Suppressor macrophage treated with lipopolysaccharide for 1 hour (primary cell): ENCODE measurements at places on chromosomes 6 and 20.

GRCh38 chr20:61185841-61186601 lies 66.0 kb upstream of the CDH4 start:
- no peak for DNase-seq

DNA sequence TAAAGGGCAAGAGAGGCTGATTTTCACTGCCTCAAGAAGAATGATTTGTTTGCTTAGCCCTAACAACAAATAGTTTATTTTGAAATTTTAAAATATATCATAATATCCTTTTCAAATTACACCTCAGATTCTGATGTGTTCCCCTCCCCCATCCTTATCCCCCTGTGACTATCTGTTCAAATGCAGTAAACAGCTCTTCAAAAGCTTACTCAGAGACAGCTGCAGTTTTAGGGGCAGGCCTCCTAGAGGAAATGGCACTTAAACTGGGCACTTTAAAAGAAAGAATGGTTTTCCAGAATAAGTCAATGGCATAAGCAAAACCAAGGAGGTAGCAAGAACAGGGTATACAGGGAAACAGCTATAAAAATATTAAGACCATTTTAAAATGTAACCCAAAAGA lies 118.6 kb upstream of the UST start:
- no peak for DNase-seq

- DNase-seq: no peak
These were observed 186.6 kb downstream of the LY86 start for GRCh38 chr6:6775074-6775473.

DNA sequence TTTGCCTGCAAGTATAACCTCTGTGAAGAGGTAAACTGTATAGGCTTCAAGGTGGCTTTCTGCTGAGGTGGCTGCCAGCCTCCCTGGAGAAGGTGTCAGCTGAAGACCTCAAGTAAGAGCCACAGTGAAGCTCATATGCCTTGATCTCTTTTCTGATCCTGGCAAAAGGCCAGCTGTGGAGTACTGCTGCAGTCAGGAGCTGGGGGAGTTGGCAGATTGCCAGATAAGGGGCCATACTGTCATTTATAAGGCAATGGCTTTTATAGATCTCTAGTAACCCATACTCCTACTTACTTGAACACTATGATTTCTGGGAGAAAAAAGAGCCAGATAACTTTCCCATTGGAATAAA lies 8.8 kb upstream of the CEP85L start:
- DNase-seq: no peak

DNA sequence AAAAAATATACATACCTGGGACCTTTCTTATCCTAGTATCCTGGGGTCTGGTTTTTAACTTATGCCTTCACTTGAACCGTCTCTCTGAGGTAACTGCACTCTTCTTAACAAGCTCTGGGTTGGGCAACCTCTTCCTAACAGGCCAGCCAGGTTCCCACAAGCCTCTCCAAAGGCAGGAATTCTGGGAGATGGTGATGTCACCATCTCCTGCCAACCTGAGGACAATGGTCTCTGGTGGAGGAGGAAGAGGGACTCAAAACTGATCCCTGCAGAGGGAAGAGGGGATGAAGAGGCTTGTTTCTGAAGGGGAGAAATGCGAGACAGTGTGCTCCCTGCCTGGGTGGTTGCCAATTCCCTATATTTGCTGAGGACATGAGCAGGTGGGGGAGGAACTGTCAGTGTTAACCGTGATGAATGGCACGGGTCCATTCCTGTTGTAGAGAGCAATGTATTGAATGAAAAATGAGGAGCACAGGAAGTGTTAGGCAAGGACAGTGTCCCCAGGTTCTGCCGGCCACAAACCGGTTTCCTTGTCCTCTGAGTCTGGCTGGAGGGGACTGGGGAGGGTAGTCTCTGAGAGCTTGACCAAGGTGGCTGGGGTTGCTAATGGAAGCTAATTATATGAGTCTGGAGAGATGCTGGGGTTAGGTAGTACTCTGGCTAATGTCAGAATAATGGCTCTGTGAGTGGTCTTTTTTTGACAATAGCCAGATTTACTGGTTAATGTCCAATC lies 95.5 kb downstream of the KCNB1 start:
- DNase-seq: no peak

DNA sequence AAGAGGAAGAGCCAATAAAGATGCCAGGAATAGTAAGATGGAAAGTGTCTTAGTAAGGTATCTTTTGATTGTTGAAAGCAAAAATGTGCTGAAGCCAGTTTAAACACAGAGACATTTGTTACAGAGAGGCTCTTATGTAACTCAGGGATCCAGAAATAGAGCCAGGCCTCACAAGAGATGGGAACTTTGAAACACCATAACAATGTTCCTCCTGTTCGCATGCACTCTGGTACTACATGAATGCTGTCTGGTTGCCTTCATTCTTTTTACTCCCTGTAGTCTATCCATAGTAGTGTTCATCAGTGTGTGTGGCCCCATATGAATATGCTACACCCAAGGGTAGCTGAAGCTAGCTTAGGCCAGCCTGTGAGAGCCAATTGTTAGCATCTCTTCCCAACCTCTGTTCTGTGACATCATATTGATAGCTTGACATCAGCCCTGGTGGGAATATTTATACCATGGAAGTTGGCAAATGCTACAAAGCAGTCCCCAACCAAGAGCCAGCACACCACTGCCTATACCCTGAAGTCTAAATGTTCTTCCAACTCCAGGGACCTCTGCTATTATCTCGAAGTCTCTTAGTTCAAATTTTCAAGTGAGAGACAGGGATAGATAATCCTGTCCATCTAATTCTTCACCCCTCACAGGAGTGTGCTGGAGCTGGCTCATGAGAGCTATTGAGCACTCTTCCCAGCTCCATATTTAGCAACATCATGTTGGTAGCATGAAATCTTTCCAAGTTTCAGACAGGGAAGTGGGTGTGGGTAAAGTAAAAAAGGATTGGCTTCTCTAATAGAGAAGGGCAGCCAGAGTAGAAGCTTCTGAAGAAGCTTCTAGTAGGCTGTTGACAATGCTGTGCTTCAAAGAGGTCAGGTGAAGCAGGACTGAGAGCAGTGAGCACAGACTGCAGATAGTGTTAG lies 7.0 kb downstream of the NDUFAF5 start:
- no peak for DNase-seq

DNA sequence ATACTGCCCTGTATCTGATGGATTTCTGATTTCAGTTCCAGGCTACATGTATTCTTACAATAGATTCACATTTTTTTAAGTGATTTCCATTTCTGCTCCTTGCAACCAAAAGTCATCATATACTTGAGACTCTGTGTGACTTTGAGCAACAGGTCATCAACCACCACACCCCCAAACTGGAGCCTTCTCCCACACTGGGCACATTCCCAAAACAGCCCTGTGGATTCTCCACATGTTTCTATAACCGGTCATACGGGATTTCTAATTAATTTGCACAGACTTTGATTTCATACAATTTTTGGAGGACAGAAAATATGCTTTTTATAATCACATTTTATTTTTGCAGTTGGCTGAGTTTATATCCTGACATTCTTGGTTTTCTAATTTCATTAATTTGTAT lies 317.2 kb upstream of the ID4 start:
- no peak for DNase-seq
